ENCODE measurements at places on chromosomes 11 and 22. TPM values are rescaled to one million over a fixed set of nuclear protein-coding genes. Genes with fewer than 3 reads are reported as not detected.

The BEST1 gene
- 66.5 TPM for total RNA-seq

The PANX2 gene
- total RNA-seq = 2.4 TPM

The PRRG4 gene
- 1.4 TPM for total RNA-seq

The OR52A1 gene
- not detected for total RNA-seq

The CD59 gene
- total RNA-seq = 193 TPM

The MMP20 gene
- total RNA-seq = 0.16 TPM

The CASP5 gene
- total RNA-seq = not detected

The IGSF22 gene
- 0.44 TPM for total RNA-seq

The OR10D3 gene
- not detected for total RNA-seq
